Fibroblast of gingiva (primary cell): ENCODE measurements at places on chromosomes 3 and 15.

DNA sequence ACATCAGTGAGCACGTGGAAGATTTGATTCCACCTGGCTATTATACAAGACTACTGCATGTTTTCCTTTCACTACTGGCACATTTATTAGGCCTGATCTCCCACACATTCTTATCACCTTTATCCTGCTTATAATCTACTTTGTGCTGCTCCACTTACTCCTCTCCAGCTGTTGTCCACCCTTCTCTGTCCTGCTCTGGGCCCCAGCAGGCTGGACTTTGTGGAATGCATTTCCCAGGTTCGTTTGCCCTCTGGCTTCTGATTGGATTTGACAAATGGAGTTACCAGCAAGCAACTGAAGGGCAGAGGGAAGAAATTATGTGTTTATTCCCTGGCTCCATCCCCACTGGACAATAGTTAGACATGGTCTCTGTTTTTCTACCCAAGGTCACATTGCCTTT lies 75.5 kb downstream of the DCLK3 start:
- no peak for DNase-seq

DNA sequence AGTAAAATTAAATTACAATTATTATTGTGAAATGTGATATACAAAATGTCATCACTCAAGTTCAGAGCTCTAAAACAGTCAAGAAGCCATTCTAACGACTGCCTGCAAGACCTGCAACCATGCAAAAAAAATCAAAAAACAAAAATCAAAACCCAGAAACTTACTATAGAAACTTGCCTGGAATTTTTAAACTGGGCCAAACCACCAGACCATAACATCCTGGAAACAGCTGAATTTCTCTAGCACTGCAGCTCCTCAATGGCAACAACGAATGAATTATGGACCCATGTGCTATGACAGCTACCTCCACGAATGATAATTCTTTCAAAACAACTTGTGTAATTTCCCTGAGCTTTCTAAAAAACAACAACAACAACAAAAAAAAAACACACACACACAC lies 130.0 kb upstream of the KCNMB2 start:
- DNase-seq: peak; percentile 51

- peak; percentile 52 for DNase-seq
Measured at GRCh38 chr3:17639257-17639656, 103.2 kb downstream of the TBC1D5 start.

DNA sequence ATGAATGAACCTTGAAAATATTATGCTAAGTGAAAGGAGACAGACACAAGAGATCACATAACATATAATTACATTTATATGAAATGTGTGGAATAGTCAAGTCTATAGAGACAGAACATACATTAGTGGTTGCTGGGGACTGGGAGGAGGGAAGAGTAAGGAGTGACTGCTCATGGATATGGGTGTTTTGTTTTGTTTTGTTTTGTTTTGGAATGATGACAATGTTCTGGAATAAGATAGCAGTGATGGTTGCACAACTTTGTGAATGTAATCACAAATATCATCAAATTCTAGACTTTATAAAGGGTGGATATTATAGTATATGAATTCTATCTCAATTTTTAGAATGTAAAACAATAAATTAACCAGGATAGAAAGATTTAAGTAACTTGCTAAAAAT lies 57.4 kb upstream of the PHLDB2 start:
- peak; percentile 74 for DNase-seq

- no peak for DNase-seq
Measured at GRCh38 chr3:194555175-194556062, 68.6 kb upstream of the ATP13A3 start.

DNA sequence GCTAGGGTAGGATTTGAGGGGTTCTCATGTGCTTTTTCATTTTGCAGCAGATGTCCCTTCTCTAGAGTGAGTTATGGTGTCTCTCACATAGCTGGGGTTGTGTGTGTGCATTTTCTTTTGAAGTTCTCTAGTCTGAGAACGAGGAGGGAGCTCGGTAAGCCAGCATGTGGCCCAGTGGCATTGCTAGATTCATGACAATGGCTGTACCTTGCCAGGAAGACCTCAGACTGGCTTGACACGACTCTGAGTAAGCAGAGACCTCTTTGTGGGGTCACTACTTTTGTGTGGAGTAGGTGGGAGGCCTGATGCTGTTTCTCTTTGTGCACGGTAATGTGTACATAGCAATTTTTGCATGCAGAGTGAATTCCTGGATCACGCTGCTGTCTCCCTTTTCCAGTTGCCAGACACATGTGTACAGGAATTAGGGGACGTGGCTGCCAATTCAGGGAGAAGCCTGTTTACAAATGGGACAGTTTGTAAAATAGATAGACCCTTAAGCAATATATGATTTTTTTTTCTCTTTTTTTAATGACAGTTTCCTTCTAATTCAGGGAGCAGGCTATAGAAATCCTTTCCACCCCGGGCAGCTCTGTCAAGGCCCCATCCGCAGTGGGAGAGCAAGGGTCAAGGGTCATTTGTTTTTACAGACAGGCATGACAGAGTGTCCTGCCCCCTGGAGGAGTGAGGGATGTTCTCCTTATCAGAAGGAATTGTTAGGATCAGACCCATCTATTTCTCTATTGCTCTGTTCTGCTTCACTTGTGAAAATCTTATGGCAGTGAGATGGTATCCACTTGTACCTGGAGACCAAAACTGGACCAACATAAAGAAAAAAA lies 4.6 kb downstream of the CACNA1D start:
- DNase-seq: no peak

DNA sequence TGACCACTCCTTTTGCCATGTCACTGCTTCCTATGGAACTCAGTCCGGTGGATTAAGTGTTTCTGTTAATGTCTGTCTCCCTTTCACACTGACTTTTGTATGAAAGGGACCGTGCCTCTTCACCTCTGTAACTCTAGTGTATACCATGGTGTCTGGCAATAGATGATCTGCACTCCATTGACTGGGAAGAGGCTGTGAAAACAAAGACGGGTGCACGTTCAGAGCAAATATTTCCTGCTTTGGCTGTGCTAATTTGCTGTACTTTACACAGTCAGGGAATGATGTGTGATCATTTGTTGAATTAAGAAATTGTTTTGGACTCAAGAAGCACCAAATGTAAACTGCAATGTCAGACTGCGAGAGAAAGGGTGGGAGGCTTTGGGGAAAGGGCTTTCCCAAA lies 315.2 kb downstream of the RORA start:
- no peak for DNase-seq

DNA sequence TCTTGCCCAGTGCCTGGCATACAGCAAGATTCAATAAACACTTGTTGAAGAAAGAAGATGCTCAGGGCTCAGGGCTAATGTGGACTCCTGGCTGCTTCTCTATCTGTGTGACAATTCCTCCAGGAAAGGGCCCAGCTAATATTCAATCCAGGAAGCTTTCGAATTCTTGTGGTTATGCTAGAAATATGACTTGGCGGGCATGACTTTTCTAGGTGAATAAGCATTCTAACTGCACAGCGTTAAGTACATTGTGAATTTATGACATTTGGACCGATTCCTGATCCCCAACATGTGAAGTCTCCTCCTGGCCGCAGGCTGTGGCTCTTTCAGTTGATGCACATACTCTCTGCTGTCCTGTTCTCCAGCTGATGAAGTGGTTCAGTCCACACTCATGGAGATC lies 117.0 kb downstream of the IMPG2 start:
- no peak for DNase-seq

DNA sequence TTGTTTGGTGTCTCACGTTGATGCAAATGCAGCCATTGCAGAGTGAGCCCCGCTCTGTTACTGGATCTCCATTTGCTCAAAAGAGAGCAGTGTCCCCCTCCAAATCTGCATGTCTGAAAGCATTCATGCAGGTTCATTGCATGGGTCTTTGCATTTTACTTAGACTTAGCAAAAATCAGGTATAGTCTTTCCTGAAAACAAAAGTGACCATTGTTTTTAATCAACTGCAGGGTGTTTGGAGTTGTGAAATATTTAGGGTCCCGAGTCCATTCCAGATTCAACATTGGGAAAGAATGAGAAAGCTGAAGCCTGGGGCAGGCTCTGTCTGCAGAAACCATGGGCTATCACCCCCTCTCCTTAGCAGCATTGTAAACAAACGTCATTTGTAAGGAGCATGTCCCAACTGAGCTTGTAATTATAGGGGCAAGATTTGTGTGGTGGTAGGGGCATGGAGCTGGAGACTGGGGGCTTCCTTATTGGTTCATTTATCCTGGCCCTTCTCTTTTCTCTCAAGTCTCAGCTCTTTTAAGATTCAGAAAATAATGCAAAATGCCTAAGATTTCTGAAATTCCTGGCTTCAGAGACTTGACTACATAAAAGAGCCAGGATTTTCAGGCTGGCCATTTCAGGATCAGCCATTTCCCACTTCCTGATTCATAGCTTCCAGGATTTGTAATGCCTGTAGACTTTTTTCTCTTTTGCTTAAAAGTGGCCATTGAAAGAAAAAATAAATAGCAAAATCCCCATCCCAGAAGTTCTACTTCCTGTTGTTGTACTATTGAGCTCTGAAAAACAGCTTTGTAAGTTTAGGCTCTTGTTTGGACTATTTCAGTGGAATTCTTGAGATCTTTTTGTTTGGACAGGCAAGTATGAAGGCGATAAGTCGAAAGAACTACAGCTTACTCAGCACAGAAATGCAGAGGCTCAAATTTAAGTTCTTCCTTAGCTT lies 23.0 kb downstream of the IGF1R start:
- peak; percentile 73 for DNase-seq

- peak; percentile 70 for DNase-seq
Measured at GRCh38 chr15:43777267-43777914, 625 bp upstream of the ELL3 start.

DNA sequence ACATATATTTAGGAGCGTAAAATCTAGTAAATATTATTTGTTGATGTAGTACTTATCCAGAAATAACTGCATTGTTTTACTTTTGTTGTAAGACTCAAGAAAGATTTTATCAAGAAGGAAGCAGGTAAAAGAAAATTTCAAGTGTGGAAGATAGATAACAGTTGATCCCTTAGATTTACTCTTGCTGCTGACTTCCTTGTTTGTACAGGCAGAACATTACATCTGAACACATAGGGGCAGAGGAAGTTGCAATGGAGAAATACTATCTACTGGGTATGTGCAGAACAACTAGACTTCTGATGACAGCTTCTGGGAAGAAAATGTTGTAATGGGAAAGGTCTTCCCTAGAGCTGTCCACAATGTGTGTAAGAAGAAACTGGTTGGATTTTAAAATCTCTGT lies 350.6 kb downstream of the NLGN1 start:
- DNase-seq: peak; percentile 13

DNA sequence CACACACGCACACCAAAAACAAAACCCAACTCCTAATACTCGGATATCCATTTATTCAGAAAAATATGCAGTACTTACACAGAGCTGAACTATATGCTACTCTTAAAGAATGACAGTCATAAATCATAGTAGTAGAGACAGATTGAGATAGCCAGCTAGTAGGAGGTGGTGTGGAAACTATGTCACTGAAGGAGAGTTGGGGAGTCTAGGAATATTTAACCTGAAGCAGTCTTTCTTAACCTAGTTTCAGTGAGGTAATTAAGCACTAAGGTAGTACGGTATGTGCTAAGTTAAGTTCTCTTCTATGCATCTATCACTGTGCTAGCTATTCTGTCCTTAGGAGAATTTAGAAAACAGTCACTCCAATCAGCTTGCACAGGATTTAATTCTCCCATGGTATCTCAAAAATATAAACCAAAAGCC lies 54.2 kb downstream of the ANKRD28 start:
- DNase-seq: no peak

DNA sequence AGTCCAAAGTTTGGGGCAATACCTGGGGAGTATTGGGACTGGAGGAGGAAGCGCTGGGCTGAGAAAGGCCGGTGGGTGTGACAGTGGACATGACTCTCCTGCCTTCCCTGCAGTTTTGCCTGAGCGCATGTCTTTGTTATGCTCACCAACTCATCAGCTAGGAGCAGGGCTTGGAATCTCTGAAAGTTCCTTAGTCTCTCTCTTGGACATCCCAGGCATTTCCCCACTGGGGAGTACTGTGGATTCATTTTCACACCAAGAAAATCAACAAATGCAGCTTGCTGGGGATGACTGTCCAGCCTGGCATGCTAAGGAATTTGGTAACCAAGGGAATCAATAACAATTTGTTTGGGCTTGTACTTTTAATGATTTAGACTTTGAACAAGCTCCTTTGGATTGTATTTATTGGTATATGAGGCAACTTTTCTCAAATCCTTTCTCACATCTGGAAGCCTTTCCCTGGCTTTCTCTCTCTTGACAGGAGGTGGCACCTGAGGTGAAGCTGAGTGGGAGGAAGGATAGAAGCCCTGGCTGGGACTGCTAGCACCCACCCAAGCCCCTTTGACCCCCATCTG lies 48.5 kb upstream of the CHST2 start:
- DNase-seq: peak; percentile 93

- no peak for DNase-seq
Measured at GRCh38 chr15:101617390-101617965, 34.7 kb downstream of the TM2D3 start.

GRCh38 chr3:190116551-190117067 lies 4.1 kb downstream of the P3H2 start:
- DNase-seq: peak; percentile 26

- DNase-seq: no peak
Measured at GRCh38 chr3:71388535-71389120, 194.9 kb downstream of the FOXP1 start.

- DNase-seq: no peak
Measured at GRCh38 chr3:53069422-53070068, 23.7 kb upstream of the SFMBT1 start.

- DNase-seq: peak; percentile 15
Measured at GRCh38 chr3:39038165-39038564, 13.6 kb downstream of the SCN11A start.

GRCh38 chr3:65948841-65949573 lies 89.7 kb downstream of the MAGI1 start:
- no peak for DNase-seq

DNA sequence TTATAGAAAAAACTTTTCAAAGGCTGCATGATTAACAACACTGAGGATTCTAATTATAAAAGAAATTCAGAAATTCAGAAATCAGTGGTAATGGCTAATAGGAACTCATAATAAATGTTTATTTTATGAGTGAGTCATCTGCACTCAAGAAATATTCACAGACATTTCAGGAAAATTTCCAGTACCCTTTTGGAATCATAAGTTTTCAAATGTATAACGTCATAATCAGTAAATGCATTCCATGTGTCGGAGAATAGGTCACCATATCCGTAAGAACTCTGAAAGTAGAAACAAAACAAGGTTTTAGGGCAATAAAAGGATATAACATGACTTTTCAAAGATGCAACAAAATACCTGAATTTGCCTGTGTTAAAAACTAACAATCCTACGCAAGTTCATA lies 24.7 kb downstream of the EOGT start:
- peak; percentile 84 for DNase-seq

GRCh38 chr3:77915336-77915735 lies 875.4 kb downstream of the ROBO2 start:
- DNase-seq: no peak

- DNase-seq: no peak
Measured at GRCh38 chr3:121894301-121894990, at the start of gene SLC15A2. SLC15A2 (plus strand) TSS chr3:121894401; CDS start chr3:121894477, 76 bp downstream.
